ENCODE measurements at places on chromosomes 1 and 21.

- no peak for DNase-seq
These were observed 12.9 kb downstream of the PPIE start for GRCh38 chr1:39751595-39751994.

- DNase-seq = no peak
These were observed 1.1 kb downstream of the KCND3 start for GRCh38 chr1:111988377-111988742.

- no peak for DNase-seq
These were observed 161.5 kb downstream of the DNM3 start for GRCh38 chr1:172002725-172003345.

GRCh38 chr21:28454564-28455252 lies 538.0 kb downstream of the LTN1 start:
- DNase-seq = no peak

DNA sequence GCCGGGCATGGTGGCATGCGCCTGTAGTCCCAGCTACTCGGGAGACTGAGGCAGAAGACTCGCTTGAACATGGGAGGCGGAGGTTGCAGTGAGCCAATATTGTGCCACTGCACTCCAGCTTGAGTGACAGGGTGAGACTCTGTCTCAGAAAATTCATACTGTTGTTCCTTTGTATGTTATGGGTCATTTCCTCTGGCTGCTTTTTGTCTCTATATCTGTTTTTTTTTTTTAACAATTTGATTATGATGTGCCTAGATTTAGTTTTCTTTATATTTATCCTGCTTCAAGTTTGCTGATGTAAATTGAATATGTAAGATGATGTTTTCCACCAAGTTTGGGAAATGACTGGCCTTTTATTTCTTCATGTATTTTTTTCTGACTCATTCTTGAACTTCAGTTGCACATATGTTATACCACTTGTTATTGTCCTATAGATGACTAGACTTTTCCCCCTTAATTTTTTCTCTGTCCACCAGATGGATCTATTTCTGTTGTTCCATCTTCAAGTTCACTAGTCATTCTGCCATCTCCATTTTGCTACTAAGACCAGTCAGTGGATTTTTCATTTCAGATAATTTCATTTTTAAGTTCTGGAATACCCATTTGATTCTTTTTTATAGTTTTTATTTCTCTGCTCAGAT lies 173.5 kb downstream of the GALNT2 start:
- no peak for DNase-seq

DNA sequence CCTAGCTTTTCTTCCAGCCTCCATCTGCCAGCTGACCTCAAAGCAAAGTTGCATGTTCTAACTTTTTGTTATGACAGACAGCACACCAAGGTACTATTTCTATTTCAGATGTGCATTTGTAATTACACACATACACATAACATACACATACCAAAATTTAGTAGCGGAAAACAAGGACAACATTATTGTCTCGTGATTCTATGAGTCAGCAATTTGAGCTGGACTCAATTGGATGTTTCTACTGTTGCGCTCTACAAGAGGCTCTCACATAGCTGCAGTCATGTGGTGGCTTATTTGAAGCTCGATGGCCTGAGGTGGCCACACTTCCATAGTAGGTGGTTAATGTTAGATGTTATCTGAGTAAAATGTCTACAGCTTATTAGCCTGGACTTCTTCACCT lies 1010.1 kb upstream of the B3GALT2 start:
- no peak for DNase-seq

DNA sequence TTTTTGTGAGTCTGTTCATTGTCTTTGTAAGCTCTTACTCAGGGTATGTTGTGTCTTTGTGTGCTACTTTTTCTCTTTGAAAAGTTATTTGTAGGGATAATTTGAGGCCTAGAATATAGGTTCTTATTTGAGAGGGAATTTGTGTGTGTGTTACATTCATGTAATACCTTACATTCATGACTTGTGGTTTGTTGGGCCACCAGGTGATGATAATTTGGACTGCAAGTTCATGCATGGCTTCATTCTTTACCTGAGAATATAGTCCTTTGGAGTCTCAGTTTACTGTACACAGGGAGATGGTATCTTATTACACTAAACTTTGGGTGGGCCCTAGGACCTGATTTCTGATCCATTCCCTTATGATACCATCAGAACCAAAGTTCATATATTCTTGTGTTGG lies 51.8 kb upstream of the FASLG start:
- DNase-seq = no peak

GRCh38 chr1:187961895-187962294 lies 1133.1 kb downstream of the PLA2G4A start:
- no peak for DNase-seq

DNA sequence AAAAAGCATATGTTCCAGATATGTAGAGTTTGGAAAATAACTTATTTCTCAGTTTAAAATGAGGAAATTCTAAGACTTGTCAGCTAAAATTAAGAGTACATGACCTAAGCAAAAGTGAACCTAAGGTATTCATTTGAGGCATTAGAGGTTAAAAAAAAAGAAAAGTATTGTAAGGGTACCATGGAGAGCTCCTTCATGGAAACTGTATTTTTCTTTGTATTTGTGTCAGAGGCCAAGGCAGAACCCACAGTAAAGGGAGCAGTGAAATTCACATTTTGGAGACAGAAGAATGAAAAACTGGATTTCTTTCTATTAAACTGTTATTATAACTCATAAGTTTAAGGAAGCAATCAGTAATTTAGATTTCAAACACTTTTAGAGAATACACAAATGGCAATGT lies 1494.8 kb downstream of the KCNT2 start:
- DNase-seq = no peak

DNA sequence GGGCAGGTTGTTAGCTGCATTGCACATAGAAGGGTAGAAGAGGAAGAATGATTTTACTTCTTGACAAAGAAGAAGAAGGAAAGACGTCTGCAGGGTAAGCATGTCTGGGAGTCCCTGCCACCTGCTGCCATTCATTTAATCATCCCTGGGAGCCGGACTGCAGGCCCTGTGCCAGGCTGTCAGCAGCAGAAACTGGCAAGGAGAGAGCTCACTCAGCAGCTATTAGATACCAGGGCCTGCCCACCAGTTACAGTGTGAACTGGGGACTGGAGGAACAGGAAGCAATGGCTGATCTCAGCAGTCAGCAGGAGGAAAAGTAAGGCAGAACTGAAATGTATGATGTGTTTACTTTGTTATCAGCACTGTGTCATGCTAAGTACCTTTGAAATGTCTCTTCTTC lies 75.7 kb upstream of the C1orf87 start:
- DNase-seq = no peak

DNA sequence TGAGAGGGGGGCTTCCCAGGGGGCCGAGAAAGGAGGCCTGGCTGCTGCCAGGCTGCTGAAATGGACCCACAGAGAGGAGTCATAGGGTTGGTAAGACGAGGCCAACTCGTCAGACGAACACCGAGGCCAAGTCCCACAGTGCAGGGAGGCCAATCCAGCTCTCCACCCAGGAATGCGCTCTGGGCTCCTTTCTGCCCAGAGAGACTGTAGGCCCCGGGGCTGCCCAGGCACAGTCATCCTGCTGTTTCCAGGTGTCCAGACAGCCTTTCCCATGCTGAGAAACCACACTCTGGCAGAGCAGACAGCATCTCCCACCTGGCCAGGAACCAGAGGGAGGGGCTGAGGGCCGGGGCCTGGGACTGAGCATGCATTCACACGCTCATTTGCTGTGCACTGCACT lies 26.7 kb upstream of the RSPO1 start:
- DNase-seq = no peak

GRCh38 chr1:151893176-151893924 lies 16.0 kb downstream of the THEM4 start:
- no peak for DNase-seq

DNA sequence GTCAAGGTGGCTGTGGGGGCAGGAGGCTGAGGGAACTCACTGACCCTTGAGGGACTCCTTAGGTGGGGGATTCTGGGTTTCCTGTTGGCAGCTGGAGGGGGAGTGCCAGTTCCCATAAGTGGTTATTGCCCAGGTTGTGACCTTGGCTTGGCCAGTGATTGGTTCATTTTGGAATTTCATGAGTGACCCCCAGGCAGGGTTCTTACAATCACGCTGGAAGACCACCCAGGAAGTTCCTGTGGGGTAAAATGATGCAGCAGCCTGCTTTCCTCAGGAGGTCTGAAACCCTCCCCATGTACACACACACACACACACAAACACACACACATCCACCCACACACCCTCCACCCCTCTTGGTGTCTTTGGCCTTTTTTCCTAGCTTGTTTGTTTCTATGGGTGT lies 16.9 kb downstream of the VANGL1 start:
- DNase-seq = no peak

- DNase-seq = no peak
These were observed 12.1 kb upstream of the PIGV start for GRCh38 chr1:26775666-26776065.

DNA sequence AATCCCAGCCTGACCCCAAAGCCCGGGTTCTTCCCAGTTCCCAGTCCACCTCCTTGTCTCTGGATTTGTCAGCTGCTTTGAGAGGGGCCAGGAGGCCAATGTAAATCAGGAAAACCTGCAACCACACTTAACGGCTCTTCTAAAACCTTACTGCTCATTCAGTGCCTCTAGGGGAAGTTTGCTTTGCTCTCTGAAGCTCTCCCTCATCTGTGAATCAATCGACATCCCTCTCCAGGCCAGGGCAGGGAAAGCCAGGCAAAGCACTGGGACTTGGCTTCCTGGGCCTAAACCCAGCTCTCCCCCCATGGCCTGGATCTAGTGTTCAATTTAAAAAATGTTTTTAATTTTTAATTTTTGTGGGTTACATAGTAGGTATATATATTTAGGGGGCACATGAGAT lies 9.3 kb downstream of the NKAIN1 start:
- DNase-seq = no peak

DNA sequence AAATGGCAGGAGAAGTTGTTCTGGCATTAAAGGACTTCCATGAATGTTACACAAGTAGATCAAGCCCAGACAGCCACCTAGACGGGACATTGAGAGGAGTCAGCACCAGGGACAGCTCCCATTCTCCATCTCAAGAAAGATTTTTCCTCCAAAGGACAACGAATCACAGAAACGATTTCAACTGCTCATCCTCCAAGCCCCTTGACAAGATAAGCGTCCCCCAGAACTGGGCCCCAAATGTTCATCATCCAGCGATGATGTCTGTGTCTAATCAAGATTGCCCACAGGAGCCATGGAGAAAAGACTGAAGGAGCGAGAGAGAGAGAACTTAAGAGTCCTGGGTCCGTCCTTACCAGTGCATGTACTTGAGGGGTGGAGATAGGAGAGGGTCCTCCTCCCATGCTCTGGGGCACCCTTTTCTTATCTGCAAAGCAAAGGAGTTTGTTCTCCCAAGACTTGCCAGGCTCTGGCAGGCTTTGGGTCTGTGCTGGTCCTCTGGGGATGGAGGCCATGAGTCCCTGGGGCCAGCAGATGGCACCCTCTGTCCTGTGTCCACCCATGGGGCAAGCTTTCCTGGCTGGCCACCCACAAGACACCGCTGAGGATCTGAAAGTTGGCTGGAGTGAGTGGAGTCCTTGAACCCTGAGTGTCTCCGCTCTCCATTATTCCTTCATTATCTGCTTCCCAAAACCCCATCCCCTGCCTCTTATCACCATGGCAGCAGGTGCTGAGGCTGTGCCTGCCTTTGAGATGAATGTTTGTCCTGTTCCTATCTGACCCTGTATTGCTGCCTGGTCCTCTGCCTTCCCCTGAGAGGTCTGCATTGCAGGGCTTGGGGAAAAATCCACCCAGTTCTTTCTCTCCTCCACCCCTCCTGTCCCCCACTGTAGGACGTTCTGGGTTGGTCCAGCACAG lies 164.6 kb downstream of the ACTL8 start:
- DNase-seq = no peak

DNA sequence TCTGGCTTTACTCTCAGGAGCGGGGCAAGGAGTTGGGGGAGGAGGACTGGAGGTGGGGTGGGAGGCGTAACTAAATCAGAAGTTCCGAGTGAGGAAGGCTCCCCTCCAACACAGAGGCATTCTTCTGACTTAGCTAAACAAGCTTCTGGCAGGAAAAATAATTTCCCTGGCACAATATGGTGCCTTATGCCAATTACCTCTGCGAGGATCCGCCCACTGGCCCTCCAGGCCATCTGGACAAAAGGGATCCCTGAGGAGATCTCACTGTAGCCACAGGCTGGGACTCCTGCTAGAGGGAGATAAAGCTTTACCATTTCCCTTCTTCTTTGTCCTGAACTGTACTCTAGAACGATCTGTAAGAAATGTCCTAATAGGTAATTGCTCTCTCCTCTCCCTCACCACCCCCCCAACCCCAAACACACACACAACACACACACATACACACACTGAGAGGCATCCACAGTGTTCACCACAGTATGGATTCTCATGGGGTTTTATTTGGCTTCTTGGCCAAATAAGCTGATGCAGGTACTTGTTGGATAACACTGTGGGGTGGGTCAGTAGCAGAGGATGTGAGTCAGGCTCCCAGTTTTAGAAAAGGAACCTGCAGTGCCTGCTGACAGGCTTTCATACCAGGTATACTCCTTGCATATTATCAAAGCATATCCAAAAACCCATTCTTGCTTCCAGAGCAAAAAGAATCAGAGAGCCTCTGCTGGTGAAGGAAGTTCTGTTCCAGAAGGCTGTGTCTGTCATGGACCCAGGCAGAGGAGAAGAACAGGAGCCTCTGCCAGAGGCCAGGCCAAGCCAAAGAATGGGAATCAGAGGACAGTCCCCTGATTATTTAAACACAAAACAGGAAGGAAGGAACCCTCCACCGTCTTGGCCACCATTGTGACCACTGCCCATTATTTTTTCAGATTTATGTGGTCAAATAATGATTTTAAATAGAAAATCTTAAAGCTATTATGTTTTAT lies 169.1 kb downstream of the C1orf21 start:
- DNase-seq = no peak

DNA sequence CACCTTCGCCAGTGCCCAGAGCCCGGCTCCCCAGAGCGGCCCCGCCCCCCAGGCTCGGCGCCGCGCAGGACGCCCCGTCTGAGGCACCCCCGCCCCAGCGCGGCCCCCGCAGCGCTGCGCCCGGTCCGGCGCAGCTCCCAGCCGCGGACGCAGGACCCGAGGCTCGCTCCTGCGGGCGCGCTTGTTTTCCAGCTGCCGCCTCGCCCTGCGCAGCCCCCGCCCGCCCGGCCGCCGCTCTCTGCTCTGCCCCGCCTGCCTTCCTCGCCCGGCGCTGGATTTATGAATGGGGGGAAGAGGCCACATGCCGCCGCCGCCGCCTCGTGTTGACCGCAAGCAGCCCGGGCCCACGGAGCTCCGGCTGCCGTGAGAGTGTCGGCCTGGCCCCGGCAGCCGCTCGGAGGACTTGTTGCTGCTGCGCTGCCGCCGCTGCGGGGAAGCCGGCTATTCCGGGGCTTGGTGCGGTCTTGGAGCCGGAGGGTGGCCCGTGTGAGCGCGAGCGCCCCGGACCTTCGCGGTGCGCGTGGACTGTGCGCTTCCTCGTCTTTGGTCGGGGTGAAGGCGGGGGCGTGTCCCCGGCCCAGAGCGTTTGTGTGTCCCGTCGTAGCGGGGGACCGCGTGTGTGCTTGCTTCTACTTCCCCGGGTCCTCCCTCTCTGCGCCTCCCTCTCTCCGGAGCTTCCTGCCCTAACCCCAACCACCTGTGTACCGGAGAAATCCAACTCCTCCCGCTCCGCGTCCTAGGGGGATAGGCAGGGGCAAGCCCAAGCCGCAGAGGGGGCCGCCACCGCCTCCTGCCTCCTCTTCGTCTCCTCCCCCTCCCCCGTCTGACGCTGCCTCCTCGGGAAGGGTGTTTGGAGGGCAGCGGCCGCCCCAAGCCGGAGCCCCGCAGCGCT lies 736 bp downstream of the KCNC4 start:
- no peak for DNase-seq
